ENCODE measurements at places on chromosomes 3 and 15.

DNA sequence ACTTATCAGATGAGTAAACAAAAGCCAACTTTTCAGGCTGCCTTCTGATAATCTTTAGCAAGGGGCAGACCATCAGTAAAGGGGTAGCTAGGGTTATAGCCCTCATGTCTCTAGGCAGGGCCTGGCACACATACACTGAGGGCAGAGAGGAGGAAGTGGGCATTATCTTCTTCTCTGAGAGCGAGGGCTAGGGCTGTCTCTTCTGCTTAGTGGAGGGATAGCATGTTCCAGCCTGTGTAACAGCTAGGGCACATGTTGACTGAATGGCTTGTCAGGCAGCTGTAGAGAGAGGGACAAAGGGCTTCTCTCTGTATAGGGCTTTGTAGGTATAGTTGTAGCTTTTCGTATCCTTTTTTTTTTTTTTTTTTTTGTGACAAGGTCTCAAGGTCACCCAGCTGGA, 17.8 kb downstream of the CRTC3 start:
- no peak for DNase-seq

DNA sequence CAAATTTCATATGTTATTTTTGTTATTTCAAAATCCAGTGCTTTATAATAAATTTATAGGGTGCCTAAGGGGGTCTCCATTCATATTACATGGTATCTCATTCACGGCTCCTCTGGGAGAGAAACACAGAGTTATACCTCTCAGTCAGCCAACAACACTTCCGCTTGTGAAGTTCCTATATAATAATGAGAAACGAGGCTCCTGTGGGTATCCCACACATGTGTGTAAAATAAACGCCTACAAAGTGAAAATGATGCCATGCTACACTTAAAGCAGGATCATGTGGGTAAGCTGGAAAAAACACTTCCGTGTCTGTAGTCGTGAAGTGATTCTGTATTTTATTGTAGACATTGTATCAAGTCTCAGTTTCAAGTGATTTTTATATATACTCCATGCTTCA, 218.8 kb upstream of the ICE2 start:
- DNase-seq, result no peak

DNA sequence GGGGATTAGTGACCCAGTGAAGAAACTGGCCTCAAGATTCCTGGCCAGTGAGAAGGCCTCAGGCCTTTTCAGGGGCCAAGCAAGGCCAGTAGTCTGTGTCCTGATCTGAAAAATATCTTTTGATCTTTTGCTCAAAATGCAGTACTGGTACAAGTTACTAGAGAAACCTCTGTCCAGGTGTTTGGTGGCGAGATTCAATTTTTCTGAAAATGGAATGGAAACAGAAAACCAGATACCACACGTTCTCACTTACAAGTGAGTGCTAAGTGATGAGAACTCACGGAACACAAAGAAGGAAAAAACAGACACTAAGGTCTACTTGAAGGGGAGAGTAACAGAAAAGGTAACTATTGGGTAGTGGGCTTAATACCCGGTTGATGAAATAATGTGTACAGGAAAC, 463.4 kb downstream of the ZIC1 start:
- no peak for DNase-seq

GRCh38 chr3:61876797-61877196, 315.4 kb downstream of the PTPRG start:
- DNase-seq, result no peak

DNA sequence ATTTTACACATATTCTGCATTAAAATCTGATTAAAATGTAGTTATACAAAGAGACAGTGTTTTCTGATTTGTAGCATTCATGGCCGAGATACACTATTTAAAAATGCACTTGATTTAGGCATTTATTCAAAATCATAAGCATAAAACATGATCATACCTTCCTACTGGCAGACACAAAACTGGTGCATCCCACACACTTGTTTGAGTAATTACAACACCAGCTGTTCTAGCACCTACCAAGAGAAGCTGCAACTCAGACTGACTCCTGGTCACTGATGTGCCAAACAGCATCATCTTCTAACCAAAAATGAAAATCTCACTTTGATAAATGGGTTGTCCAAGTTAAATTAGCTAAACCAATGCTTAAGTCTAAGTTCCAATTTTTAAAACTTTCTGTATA, 262.7 kb upstream of the NSMCE3 start:
- DNase-seq, result no peak

- DNase-seq, result no peak
These were observed 226.3 kb downstream of the TAFA4 start for GRCh38 chr3:68706096-68706495.

DNA sequence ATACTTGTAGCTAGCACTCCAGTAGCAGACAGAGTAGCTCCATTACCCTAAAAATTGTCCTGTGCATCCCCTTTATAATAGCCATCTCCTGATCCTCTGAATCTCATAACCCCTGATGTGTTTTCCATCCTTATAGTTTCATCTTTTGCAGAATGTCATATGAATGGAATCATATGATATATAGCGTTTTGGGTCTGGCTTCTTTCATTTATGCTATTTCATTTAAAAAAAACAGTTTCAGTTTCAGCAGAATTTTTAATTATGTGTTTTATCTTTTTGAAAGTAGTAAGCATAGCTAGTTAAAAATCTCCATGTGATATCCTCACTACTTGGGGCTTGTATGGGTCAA, 132.7 kb downstream of the KLF13 start:
- no peak for DNase-seq

DNA sequence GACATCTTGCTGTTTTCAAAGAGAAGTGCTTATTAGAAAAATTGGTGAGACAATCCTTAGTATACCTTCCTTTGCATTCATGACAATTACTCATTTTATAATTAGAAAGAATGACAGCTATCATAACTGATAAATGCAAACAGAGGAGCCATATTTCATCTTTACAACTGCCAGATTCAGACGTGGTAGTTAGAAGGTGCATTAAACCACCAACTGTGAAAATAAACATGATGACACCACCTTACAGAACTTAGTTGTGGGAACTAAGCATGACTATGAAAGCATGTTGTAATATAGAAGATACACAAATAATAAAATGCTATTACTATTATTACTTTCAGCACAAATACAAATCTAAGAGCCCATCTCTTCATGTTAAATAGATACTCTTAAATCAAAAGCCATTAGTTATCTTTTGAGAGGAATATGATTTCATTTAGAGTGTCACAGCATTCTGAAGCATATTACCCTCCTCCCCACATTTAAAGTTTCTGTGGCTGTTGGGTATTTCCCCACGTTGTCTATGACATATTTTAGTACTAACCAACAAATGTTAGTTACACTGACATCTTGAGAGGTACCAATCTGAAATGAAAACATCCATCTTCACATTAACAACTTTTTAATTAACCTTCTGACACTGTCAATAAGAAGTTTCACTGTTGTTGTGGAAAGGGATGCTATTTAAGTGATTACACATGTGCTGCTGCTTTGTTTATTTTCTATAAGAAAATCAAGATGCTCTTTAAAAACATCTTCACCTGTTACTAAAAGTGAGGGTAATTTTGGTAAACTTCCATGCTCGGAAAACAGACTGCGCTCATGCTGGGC, 163.8 kb downstream of the LSAMP start:
- no peak for DNase-seq

DNA sequence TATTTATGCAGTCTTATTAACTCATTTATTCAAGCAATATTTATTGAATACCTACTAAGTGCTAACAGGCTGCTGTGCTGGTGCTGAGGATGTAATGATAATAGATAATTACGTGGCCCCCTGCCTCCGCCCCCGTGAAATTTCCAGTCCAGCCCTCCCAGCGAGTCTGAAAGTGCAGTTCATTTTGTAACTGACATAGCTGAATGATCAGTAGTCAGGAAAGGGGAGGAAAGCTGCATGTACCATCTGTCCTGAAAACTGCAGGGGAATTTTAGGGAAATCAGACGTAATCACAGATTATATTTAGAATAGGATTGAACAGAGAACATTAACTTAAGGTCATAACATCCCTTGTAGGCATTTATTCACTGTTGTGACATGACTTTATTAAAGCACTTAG, 736.8 kb downstream of the MCTP2 start:
- no peak for DNase-seq

DNA sequence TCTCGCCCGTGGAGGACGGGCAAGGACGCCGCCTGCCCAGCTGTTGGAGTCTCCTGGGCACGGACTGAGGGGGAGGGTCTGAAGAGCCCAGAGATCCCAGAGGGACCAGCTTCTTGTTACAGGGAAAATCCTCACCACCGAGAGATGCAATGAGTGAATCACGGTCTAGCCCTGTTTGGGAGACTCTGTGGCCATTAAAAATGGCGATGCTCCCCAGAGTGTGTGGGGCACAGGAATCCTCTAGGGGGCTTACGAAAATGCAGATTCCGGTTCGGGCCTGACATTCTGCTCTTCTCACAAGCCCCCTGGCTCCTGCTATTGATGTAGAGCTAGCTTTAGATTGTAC, 35.5 kb upstream of the EPHB3 start:
- no peak for DNase-seq

DNA sequence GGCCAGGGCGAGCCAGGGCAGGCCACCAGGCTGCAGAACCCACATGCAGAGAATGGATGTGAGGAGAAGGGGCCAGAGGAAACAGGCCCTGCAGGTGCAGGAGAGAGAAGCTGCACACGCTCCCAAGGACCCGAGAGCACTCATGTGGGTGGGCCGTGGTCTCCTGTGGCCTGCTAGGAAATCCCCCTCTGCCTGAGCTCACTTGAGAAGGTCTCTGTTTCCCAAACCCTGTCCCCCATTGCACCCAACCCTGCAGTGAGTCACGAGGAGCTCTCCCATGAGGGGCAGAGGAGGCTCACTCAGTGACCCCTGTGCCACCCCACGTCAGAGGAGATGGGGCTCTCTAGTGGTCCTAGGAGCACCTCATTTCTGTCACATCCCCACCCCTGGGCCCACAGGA, 111.1 kb downstream of the KLF13 start:
- DNase-seq, result no peak

DNA sequence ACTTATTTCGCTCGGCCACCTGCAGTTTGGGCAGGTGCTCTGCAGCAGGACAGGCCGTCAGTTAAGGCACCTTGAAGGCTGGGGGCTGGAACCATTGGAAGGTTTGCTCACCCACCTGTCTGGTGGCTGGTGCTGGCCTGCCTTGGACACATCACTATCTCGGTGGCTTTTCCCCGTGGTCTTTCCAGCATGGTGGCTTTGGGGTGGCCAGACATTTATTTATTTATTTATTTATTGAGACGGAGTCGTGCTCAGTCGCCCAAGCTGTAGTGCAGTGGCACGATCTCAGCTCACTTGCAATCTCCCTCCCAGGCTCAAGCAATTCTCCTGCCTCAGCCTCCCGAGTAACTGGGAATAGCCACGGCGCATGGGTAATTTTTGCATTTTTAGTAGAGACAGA, 11.7 kb downstream of the ISG20 start:
- no peak for DNase-seq

DNA sequence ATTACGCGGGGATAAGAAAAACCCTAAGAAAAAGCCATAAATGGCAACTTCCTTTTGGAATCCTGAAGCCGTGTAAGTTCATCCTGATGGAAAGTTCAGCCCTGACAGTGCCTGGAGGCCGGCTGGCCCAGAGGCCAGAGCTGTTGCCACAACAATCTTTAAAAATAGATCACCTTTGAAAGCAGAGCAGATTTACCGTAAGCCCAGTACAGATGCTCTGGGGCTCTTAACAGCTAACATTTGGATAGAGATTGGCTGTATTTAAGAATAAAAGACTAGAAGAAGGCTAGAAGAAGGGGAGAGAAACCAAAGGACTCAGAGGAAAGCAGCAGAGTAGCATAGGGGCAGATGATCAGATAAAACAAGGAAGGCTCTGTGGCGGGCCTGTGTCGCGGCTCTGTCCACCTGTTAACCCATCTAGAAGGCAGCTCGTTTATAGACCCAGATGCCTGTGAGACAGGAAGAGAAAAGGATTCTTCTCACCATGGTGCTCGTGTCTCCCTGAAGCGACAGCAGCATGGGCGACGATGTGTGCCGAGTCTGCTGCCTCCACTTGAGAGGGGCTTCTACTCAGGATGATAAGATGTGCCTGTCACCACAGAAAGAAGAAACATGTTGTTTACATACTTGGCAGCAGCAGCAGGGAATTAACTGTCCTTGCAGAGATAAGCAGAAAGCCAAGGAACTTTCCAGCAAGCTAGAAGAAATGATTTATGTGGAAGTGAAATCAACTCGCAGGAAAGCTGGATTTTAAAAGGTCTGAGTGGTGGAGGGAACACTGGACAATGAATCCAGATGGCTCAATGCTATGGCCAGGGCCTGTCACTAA, 69.9 kb downstream of the SYNM start:
- no peak for DNase-seq

GRCh38 chr3:45055032-45055410, 28.9 kb downstream of the CLEC3B start:
- no peak for DNase-seq

- DNase-seq, result peak; percentile 87
These were observed 476.3 kb downstream of the EPHB1 start for GRCh38 chr3:135271177-135272025.

DNA sequence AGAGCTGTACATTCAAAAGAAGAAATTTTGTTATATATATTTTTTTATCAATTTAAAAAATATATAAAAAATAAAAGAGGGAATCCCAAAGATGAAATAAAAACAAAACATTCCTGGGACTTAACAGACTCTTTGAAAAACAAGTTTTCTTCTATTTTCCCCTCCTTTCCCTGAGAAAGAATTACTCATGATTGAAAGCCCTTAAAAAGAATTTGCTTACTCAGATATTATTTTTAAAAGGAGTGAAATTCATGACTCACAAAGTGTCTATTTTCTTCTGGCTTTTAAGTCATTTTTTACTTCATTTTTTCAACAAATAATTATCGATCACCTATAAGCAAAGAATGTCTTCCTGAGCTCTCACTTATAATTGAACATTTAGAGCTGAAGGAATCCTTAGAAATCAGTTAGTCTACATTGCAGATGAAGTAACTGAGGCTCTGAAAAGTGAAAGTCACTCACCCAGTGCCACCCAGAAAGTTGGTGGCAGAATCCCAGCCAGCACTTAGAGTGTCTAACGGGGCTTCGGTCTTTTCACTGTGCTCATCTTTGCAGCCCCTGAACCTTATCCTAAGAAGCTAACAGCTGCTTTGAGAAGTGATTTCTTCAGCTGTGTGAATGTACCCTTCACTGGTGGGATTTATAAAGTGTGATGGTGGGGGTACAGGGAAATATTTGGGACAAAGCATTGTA, 42.5 kb upstream of the NUDT16 start:
- no peak for DNase-seq

DNA sequence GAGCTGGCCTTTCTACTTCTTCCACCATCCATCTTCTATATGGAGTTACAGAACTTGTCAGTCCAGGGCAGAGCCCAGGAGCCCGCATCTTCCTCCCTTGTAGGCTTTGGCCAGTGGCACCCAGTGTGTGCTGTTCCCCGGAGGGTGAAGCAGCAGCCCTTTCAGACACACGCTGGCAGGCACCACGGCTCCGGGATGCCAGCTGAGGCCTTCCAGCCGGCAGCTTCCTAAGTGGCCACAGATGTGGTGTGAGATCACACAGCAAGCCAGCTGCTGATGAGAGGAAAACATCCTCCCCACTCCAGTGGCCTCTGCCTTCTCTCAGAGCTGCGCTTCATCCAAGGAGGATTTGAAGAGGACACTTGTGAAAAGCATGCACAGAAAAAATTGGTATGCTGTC, 24.1 kb downstream of the CRABP1 start:
- no peak for DNase-seq

GRCh38 chr3:133750259-133750656, 4.1 kb downstream of the TF start:
- DNase-seq, result no peak

GRCh38 chr15:22941179-22941578, 39.0 kb downstream of the CYFIP1 start:
- DNase-seq, result no peak

- peak; percentile 43 for DNase-seq
These were observed 127.8 kb downstream of the HCN4 start for GRCh38 chr15:73240866-73241499.

- no peak for DNase-seq
These were observed 236.9 kb downstream of the NSUN3 start for GRCh38 chr3:94299716-94300115.
